ENCODE measurements at places on chromosomes 5 and 9. TPM values are rescaled to one million over a fixed set of nuclear protein-coding genes. Genes with fewer than 3 reads are reported as not detected.

The F2RL2 gene
- total RNA-seq: 15.9 TPM

The ACTBL2 gene
- not detected for total RNA-seq

The RORB gene
- 0.85 TPM for total RNA-seq

The AQP7 gene
- not detected for total RNA-seq

The ERBIN gene
- 193 TPM for total RNA-seq

The RNF183 gene
- total RNA-seq: not detected

The IL17B gene
- total RNA-seq: not detected

The LRRC8A gene
- total RNA-seq: 49.5 TPM

The BHMT gene
- total RNA-seq: not detected

The TBCA gene
- total RNA-seq: 49.2 TPM

The TLR4 gene
- total RNA-seq: 3.2 TPM

The ZNF883 gene
- 4.7 TPM for total RNA-seq

The SLC1A1 gene
- 8.3 TPM for total RNA-seq

The AGXT2 gene
- total RNA-seq: not detected

Measured in hair follicle dermal papilla cell (primary cell).